Astrocyte (in vitro differentiated cells and primary cell): ENCODE measurements at places on chromosomes 7 and 10. TPM values are rescaled to one million over a fixed set of nuclear protein-coding genes. Genes with fewer than 3 reads are reported as not detected.

- no peaks in the 10 kb centered on the region for H3K36me3 ChIP-seq
- H3K4me1 ChIP-seq: peaks cover 10% of the 10 kb centered on the region
- H3K27me3 ChIP-seq: no peaks in the 10 kb centered on the region
- H3K27ac ChIP-seq: no peak overlapping the region
- H3K4me3 ChIP-seq: no peak overlapping the region
- no peak for DNase-seq
These were observed 35.4 kb upstream of the HPS1 start for GRCh38 chr10:98482096-98482495.

The DENND10 gene
- 39.9 and 41.8 TPM in 2 replicates for total RNA-seq

The CPA4 gene
- total RNA-seq: 98.6 and 111 TPM in 2 replicates

DNA sequence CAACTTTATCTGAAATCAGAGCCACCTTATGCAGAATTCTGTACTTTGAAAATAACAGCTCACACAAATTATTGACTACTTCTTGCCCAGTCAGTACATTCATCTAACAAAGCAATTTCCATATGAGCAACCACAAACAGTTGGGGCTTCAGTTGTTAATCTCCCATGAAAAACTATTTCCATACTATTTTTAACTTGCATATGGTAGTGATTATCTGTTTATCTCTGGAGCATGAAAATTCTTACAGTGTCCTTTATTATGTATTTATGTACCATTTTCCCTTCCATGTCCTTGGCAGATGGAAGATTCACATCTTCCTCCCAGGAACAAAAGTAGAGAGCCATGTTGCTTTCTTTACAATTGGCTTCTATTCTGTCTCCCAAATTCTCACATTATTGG lies 285.7 kb downstream of the CRPPA start:
- DNase-seq: no peak
- H3K4me3 ChIP-seq: no peak overlapping the region

DNA sequence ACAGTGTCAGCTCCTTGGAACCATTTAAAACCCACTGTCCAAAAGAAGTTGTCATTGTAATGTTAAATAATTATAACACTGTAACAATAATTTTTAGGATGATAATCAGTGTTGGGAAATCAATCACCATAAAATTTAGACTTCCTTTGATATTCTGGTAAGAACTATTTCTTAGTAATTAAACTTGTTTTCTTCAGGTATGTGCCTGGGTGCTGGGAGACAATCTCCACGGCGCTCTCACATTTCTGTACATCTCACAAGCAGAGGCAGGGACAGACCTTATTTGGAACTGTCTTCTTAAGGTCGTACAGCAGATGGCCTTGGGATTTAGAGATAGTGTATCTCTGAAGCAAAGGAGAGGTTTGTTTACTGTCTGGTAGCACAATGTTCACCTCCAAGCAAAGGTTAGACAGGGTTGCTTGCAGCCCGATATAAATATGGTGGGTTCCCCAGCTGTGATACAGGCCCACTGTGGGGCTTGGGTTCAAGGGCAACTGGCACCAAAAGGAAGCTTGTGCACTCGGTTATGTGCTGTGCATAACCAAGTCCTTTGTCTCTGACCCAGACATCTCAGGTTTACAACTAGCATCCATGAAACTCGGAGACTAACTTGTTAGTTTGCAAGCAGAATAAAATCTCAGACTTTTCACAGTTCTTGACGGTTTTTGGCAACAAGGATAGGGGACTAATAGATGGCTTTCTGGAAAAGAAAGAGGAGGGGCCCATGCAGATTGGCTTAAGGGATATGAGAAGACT lies 125.5 kb downstream of the RNF32 start:
- no peaks in the 10 kb centered on the region for H3K36me3 ChIP-seq
- no peak for DNase-seq
- H3K4me1 ChIP-seq: no peaks in the 10 kb centered on the region
- no peak overlapping the region for H3K27ac ChIP-seq
- no peak overlapping the region for H3K4me3 ChIP-seq

DNA sequence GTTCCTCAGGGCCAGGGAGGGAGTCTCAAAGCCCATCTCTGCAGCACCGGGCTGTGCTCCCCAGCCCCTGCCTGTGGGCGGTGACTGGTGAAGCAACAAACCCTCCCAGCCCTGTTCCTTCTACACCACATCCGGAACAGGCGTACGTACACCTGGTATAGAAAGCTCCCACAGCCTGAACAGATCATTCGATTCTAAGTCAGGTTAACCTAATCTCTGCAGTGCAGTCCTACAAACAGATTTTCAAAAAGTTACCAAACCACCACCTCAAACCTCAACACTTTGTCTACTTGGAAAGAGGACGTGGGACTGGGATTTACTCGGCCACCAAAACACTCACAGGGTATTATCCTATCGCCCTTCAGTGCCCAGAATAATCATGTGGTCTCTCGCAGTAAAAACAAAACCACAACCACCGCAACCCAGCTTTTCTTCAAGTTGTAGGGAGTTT lies 238.4 kb downstream of the DIP2C start:
- H3K4me3 ChIP-seq: no peak overlapping the region
- DNase-seq: peak; percentile 18
- H3K27ac ChIP-seq: no peak overlapping the region
- H3K27me3 ChIP-seq: no peaks in the 10 kb centered on the region
- no peaks in the 10 kb centered on the region for H3K36me3 ChIP-seq

The LIPF gene
- not detected in 2 replicates for total RNA-seq
